ENCODE measurements at places on chromosomes 16 and 17.

GRCh38 chr16:13780406-13781168 is 139.4 kb upstream of the ERCC4 start:
- DNase-seq, result no peak

DNA sequence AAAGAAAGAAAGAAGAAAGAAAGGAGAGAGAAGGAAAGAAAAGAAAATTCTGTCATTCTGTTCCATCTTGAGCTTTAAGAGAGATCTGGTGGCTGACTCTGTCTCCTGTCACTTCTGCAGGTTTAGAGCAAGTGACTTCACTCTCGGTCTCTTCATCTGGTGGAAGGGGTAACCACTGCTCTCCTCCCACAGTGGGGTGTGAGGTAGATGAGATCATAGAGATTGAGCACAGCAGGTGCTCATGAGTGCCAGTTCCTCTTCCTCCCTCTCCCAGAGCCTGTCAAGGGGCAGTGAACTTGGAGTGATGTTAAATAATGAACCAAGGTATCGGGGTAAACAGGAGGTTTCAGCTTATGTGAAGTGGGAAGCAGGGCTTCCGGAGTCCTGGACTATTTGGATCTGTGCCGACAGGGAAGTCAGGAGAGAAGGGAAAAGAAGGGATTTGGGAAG is 47.7 kb downstream of the BEAN1 start:
- no peak for DNase-seq

DNA sequence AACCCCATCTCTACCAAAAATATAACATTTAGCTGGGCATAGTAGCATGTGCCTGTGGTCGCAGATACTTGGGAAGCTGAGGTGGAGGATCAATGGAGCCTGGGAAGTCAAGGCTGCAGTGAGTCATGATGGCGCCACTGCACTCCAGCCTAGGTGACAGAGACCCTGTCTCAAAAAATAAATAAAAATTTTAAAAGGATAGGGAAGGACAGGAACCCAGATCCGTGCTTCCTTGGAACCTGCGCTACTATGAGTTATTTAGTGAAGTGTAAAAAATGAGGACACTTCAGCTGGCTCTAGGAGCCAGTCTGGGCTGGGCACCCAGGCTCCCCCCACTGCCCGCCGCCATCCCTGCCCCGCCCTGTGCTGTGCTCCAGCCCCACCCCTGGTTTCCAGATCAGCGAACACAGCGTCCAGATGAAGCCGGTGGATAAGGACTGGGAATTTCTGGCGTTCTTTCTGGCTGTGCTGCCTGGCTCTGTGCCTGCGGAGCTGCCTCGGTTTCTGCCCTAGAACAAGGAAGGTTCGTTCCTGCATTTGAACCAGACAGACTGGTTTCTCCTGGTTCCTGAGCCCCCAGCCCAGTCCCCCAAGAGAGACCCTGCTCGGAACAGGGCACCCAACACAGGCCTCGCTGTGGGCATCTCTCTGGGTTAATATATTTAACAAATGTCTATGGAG is 18.5 kb downstream of the PLLP start:
- DNase-seq, result no peak

DNA sequence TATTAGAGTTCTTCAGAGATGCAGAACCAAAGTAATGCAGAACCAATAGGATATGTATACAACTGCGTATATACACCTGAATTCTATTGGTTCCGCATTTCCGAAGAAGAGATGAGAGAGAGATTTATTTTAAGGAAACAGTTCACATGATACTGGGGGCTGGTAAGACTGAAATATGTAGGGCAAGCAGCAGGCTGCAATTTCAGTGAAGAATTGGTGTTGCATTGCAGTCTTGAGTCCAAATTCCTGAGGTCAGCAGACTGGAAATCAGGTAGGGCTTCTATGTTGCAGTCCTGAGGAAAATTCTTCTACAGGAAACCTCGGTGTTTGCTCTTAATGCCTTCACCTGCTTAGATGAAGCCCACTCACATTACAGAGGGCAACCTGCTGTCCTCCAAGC is 128.2 kb upstream of the MED13 start:
- peak; percentile 61 for DNase-seq

- no peak for DNase-seq
Measured at GRCh38 chr17:78709751-78710181, 72.3 kb downstream of the CYTH1 start.

- DNase-seq, result no peak
Measured at GRCh38 chr16:3362931-3363330, 7.2 kb downstream of the OR2C1 start.

DNA sequence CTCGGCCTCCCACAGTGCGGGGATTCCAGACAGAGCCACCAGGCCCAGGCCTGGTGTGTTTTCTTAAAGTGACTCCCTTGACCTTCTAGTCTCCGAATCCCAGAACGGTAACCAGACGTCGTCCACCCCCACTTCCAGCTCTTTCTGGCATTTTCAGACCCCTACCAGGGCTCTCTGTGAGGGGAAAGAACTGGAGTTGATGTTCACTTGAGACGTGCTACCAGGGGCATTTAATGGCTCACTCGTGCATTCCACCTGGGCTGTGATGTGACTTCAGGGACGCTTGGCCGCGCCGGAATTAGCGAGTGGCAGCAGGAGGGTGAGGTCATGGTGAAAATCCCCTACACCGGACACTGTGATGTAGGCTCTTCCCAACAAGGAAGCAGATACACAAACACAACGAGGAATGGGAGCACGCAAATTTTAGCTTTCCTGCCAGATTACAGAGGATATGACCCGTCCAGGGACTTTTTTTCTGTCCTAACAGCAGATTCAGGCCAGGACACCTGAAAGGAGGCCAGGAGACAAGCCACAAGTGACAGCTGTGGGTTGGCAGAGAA is 1.1 kb upstream of the GNA13 start:
- DNase-seq, result peak; percentile 94

DNA sequence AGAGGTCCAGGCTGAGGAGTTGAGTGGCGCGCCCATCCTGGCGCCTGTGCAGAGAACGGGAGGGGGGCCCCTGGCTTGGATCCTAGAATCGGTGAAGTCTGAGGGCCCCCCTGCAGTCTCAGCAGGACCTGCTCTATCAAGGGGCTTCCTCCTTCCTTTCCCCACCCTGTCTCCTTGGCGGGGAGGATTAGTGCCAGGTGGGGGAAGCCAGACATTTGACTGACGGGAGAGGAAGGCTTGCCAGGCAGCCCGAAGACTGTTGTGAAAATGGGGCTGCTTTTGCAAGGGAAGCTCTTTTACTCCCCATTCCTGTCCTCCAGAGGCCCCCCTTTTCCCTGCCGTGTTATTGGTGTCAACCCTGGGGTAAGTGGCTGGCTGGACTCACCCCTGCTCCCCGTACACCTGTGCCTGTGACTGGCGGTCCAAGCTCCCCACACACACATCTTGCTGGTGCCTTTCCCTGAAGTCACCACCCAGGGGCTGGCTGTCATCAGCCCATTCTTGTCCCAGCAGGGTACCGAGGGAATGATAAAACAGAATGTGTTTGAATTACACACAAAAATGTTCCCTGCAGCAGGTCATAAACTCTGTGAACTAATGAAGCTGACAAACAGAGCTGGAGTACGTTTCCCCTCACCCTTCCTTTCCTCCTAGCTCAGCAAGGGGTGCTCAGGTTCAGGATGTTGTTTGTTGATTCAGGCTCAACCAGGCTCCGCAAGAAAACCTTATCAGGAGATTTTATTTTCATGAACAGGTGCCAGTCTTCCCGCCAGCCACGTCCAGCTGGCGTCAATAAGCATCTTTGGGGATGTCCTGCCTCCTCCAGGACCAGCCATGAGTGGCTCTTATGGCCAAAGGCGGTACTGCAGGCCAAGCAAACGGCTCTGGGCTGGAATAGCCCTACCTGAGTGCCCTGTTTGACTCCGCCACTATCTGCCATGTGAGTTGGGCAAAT is 4.4 kb upstream of the ARMC7 start:
- DNase-seq, result no peak

GRCh38 chr17:48723423-48724250 is 652 bp downstream of the PRAC2 start:
- no peak for DNase-seq

GRCh38 chr17:77374170-77374936 is 233.6 kb downstream of the SEC14L1 start:
- DNase-seq, result no peak

GRCh38 chr17:68176718-68177117 is 71.1 kb upstream of the AMZ2 start:
- no peak for DNase-seq

GRCh38 chr17:79628861-79629547 is 18.2 kb upstream of the RBFOX3 start:
- DNase-seq, result no peak

- DNase-seq, result no peak
Measured at GRCh38 chr17:18143044-18143936, 34.7 kb downstream of the MYO15A start.

DNA sequence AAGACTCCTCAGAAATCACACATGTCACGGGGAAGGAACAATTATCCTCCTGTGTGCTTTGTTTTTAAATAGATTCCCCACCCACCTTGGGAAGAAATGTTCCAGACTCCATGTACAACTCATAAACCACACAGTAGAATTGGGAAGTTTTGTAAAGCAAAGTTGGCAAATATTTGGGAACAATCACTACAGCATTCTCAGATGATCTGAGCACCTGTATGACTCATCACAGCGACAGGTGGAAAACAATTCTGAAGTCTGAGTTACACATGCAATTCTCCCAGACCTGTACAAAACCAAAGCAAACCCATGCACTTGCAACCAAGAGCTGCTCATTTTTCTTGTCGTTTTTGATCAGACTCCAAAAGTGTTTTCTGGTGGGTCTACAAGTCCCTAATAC is 14.4 kb upstream of the MYLK3 start:
- no peak for DNase-seq

- DNase-seq, result no peak
Measured at GRCh38 chr16:3508736-3509135, 7.9 kb downstream of the CLUAP1 start.

DNA sequence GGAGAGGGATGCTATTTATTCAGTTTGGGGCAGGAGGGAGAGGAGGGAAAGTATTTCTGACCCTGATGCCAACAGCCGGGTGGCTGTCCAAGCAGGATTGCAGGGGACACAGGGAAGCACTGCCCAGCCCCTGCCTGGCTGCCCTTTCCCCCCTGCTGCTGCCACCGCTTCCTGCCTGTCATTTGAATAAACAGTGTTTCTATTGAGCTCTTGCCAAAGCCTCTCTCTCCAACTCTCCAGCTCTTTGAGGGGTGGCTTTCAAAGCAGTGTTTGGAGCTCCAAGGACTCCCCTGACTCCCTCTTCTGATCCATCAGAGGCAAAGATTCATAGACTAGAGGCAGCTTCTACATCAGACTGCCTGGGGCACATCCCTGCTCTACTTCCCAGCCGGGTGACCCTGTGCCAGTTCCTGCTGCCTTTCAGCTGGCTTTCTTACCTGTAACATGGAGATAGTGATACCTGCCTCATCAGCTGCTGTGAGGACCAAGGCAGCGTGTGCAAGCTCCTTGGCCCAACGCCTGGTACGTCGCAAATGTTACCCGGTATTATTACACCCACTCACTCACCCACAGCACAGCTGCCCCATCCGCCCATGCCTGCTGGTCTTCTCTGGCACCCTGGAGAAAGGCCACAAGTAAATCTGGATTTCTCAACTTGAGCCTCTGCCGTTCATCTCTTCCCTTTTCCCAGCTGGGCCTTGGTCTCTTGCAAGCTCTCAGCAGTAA is 9.5 kb downstream of the PROCA1 start:
- no peak for DNase-seq

GRCh38 chr16:3282103-3282729 is 1.1 kb upstream of the ZNF263 start:
- DNase-seq, result no peak

- DNase-seq, result no peak
Measured at GRCh38 chr16:14088155-14088753, 17.1 kb downstream of the MRTFB start.

DNA sequence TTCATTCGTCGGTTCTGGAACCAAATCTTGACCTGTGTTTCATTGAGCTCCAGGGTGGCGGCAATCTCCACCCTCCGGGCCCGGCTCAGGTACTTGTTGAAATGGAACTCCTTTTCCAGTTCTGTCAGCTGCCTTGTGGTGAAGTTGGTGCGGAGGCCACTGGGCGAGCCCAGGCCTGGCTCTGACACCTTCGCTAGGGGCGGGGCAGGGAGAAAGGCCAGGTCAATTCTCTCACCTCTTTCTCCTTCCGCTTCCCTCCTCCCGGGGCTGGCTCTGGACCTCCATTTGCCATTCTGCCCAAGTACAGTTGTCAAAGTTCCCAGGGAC is 1.2 kb downstream of the HOXB1 start:
- no peak for DNase-seq

GRCh38 chr16:86590501-86591144 is 12.3 kb downstream of the FOXL1 start:
- no peak for DNase-seq

GRCh38 chr16:56728980-56729734 is 772 bp upstream of the NUP93 start:
- DNase-seq, result peak; percentile 74

- DNase-seq, result no peak
Measured at GRCh38 chr16:12583237-12583897, 220.3 kb downstream of the CPPED1 start.

DNA sequence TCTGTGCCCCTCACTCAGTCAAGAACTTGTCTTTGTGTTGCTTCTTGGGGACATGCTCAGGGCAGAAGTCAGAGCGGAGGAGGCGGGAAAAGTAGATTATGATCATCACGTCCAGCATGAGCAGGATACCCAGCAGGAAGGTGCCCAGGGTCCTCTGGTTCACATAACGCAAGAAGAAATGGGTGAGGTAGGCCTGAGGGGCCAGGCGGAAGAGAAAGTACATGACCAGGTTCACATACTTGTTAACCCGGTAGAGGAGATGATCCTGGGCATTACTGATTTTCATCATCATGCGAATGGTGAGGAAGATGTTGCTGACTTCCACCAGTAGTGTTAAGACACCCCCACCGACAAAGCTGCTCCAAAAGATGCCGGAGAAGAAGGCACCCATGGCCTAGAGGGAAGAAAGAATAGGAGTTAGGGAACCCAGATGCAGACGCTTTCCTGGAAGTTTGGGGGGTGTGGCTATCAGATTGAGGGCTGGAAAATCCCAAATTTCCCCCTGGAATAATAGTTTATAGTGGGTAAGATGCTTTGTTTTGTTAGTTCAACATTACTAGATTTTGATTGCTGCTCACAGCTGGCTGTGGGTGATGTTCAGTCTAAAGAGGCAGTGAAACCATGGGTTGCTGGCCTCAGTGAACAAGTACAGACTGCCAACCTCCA is 1.4 kb downstream of the TLCD1 start:
- DNase-seq, result no peak

DNA sequence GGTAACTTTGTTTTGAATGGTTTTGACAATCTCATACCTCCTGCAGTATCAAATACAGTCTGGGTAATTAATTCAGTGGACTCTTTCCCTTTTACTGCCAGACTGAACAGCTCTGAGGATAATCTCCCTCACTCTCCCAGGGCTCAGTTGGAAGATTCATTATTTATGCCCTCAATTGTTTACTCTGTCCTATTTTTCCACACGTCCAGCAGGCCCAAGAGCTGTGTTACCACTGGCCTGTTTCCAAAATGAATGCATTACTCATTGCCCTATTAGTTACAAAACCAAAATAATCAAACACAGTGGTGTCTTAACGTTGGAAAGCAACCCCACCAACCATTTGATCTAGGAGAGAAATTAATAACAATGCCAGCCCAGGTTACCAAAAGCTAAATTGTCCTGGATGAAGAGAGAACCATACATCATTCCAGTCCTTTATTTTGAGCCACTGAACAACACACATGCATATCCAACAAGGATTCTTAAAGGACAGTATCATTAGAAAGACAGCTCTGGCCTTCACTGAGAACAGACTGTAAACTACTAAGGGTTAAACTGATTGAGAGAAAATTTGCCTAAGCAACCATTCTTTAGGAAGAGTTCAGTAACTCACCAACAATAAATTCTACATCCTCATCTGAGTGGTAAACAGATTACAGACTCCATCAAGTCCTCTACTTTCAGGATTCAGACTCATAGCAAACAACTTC is 34.5 kb downstream of the FAM222B start:
- no peak for DNase-seq

Data from epithelial cell of proximal tubule (primary cell).